Cardiac muscle cell (in vitro differentiated cells and primary cell): ENCODE measurements at places on chromosomes 3 and 15.
A peak's percentile ranks its signal among the peaks of the same experiment; 100 is the strongest.

- DNase-seq, result no peak
Measured at GRCh38 chr15:50107157-50107556, 11.9 kb downstream of the ATP8B4 start.

GRCh38 chr15:74643665-74644204 lies 28.1 kb downstream of the CLK3 start:
- no peak for DNase-seq

DNA sequence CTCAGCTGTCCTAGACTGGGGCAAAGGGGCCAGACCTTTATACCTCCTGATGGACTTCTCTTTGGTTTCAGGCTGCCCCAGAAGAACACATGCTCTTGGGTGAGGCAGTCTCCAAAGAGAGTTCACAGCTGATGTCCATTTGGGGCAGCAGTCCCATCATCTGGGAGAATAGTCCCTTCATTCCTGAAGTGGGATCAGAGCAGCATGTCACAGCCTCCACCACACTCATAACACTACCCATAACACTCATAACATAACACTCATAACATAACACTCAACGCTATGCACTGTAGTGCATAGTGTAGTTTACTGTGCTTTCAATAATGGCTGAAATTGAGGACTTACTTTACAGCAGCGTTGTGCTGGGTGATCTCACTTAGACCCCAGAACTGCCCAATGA lies 36.7 kb upstream of the PLCL2 start:
- DNase-seq, result no peak

DNA sequence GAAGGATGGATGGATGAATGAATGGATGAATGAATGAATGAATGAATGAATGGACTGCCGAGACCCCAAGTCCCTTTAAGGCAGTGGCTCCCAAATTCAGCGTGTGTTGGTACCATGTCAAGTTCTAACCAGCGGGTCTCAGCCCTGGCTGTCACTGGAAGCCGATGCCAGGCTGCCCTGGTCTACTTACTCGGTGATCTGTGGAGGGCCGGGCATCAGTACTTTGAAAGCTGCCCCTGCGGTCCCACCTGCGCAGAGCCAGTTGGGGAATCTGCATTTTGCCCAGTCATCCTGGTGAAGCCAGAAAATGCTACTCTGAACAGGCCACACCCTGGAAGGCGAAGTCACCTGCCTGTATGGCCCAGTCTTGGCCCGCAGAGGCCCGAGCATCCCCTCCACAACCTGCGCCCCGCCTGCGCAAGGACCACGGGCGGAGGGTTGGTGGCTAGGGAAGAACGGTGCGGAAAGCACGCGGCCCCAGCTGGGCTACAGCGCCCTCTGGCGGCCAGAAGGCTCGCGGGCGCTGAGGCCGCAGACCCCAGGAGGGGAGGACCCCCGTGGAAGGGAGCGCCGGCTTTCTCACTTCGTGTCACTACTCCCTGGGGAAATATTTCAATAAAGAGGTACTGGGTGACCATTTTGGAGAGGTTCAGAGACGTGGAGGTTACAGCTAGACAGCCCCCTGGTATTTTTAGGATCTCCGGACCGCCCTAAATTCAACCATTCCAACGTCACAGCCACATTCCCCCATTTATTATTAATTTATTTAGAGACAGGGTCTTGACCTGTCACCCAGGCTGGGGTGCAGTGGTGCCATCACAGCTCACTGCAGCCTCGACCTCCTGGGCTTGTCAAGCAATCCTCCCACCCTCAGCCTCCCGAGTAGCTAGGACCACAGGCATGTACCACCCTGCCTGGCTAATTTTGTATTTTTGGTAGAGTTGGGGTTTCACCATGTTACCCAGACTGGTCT lies 34.9 kb downstream of the PRKCD start:
- peak; percentile 56 for DNase-seq

- DNase-seq, result no peak
Measured at GRCh38 chr3:149830902-149831301, 17.9 kb downstream of the RNF13 start.

GRCh38 chr3:128410669-128411573 lies 55.8 kb downstream of the DNAJB8 start:
- DNase-seq, result no peak

- peak; percentile 9 for DNase-seq
Measured at GRCh38 chr15:53072077-53072476, 281.9 kb upstream of the ONECUT1 start.

GRCh38 chr3:98596541-98597500 lies 3.4 kb upstream of the CPOX start:
- peak; percentile 22 for DNase-seq

DNA sequence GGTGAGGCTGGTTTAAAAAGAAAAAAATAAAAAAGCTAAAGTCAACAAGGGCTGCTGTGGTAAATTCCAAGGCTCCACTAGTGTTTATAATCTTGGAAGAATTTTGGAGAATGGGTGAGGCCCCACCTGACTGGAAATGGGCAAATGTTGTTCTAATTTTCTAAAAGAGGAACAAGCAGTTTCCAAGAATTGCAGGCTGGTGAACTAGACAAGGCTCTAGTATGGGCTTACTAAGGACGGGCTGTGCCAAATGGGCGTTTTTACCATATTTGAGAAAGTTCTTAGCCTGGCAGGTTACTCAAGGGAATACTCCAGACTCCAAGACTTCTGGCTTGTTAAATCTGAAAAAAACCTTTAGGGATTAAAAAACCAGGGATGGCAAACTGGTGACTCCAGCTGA lies 67.0 kb upstream of the ABHD2 start:
- no peak for DNase-seq

DNA sequence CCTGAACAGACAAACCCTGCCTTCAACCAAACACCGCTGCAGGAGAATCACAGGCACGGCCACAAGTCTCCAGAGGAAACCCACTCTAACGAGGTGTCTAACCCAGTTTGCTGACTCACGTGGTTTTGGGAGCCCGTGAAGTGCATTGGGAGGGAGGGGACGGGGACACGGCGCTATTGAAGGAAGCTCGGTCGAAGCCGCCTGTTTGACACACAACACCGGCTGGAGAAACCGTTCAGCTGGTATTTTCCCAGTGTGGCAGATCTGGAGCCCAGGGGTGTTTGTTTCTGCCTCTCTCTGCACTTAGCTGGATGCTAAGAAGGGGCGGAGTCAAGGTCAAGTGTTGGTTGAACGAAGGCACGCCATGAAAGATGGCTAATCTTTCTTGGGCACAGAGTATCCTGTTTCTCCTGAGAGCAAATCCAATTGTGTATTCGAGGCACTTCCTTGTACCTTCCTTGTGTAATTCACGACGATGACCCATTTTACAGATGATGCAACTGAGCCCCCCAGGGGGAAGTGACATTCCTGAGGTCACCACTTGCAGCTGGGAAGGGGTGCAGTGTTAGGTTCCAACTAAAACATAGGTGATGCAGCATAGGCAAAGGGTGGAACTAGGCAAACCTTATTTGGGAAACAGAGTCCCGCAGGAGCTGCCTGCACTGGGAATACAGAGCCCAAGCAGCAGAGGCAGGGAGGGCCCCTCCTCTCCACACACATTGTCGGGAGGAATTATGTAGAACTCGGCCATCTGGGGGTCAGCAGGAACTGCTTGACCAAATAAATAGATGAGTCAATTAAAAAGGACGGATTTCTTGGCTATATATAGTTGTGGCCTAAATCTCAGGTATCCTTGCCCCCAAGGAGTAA lies 22.5 kb downstream of the SLC6A6 start:
- DNase-seq, result no peak

- no peak for DNase-seq
Measured at GRCh38 chr3:44437800-44438199, 39.7 kb downstream of the ZNF445 start.

GRCh38 chr3:166190360-166190759 lies 353.1 kb upstream of the BCHE start:
- no peak for DNase-seq

DNA sequence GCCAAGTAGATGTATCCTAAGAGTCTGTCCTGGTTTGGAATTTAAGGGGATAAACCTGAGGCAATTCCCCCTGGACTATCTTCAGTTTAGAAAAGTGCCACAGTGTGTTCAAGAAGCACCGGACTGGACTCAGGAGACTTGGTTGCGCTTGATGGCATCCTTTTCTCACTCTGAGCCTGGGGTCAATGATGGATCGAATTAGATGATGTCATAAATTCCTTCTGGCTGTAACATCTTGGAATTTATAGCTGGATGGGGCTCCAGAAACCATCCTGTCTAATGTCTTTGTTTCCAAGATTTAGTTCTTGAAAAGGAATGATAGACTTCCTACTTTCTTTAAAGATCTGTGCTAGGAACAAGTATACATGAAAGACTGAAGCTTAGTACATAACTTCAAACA lies 280.6 kb downstream of the LPP start:
- no peak for DNase-seq

- peak; percentile 39 for DNase-seq
Measured at GRCh38 chr3:117719316-117719926, 1009.8 kb downstream of the TUSC7 start.

GRCh38 chr3:58556761-58557221 lies 19.8 kb upstream of the ACOX2 start:
- no peak for DNase-seq

DNA sequence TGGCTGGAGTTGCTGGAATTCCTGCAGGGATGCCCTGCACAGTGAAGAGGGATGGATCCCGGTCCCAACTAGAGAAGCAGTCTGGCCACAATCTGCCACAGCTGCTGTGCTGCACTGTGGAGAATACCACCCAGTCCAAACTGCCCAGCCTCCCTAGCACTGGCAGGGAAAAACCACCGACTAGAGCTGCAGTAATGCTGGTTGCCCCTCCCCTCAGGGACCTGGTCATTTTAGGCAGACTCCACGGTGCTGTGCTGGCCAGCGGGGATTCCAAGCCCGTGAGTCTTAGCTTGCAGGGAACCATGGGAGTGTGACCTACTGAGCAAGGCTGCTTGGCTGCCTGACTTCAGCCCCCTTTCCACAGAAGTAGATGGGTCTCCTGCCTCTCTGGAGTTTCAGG lies 478.0 kb upstream of the ATP11B start:
- DNase-seq, result no peak

DNA sequence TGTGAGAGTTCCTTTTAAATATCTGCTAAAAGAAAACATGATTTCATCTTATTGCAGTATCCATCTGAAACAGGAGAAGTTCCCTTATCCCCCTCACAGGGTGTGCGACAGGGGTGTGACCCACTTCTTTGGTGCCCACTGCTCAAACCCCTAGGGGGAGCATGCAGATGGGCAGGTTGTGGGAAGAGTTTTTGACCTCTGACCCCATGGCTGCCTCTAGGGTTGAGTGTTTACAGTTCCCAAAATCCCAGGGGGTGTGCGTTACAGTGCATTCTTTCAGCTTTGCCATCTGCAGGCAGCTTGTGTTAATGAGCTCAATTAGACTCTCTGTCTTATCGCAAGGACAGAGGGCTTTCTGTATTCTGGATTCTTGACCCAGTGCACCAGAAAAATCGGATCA lies 443.2 kb upstream of the FRG2C start:
- DNase-seq, result no peak

GRCh38 chr3:174337227-174337626 lies 521.9 kb upstream of the NAALADL2 start:
- DNase-seq, result no peak

DNA sequence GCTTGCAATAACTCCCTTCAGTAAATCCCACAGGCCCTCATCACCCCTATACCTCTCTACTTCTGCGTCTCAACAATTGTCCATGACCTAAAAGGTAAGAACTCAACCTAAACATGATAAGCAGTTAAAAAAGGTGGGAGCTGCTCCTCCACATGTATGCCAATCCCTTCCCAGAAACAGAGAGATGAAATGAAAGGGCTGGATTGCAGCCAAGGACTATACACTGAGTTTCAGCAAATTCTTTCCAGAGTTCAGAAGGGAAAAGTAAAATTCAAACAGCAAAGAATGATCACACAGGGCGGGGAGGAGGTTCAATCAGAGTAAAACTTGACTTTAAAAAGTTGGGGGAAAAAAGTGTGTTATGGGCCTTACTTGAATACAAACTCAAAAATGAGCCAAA lies 27.5 kb downstream of the PLOD2 start:
- DNase-seq, result peak; percentile 62

- peak; percentile 41 for DNase-seq
Measured at GRCh38 chr3:139718415-139718814, 40.6 kb upstream of the NMNAT3 start.
